ENCODE measurements at places on chromosomes 1 and 21.
A peak's percentile ranks its signal among the peaks of the same experiment; 100 is the strongest.

DNA sequence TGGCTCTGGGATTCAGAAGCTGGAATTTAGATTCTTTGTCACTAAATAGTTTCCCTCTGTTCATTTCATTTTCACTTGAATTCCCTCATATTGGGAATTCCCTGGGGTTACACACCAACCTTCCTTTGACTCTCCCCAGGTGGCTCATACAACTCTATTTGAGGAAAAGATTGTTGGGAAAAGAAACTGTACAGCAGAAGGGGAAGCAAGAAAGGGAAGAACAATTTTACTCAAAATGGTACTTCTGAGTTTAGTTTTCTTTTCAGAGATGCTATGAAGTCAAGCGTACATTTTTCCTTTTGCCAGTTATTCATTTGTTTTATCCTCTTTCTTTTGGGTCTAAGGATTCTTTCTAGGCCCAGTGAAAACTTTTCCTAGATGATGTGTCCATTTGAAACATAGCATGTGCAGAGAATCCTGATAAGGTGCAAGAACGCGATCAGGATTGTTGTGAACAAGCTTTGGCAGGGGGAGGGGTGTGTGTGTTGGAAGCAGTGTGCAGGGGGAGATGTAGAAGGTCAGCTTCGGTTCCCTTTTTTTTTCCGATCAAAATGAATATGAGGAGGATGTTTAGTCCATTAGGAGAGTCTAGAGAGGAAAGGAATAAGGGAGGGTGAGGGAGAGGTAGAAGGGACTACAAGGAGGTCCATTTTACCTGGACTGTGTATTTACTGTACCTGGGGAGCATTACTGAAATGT, 26.8 kb upstream of the CD1D start:
- DNase-seq = no peak

- no peak for DNase-seq
These were observed 1395.5 kb downstream of the PLA2G4A start for GRCh38 chr1:188224263-188224662.

DNA sequence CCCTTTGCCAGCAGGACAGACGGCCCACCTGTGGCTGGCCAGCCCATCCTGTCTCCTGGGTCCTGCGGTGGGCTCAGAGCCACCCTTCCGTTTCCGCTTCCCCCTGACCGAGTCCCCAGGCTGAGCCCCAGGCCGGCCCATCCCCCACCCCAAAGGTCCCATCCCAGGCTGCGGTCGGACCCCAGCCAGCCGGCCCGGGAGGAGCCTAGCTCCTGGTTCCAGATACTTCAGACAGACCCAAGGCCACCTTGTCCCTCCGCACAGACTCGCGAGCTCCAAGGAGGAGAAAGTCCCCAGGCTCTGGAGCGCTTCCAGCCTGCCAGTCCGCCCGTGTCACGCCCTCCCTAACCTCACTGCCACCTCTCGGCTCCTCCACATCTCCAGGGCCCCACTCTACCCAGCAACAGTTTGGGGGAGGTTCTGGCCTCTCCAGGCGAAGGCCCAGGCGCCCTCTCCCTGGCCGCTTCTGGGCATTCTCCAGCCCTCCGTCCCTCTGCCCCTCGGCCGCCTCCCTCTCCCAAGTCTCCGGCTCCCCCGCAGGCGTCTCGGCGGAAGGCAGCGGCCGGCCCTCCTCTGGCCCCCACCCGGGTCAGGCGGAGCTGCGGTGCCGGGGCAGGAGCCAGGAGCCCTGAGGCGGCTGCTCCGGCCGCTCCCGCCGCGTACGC, 835 bp downstream of the LRRN2 start:
- no peak for DNase-seq

DNA sequence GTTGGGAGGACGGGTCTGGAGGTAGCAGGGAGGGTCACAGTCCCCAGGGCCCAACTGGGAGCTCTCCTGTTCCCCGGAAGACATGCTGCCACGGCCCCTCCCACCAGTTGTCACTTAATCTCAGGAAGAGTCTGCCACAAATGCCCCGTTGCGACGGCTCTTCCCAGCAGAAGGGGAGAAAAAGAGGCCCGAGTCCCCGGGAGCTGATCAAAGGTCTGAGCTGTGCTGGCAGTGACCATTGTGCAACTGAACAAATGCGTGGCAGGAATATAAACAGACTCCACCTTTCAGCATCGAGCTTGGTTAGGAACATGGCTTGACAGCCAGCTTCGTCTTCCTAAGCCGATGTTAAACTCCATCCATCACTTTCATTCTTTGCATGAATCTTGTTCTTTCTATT, 27.8 kb upstream of the ZBTB21 start:
- DNase-seq = no peak

- no peak for DNase-seq
These were observed 31.9 kb downstream of the GNPAT start for GRCh38 chr1:231272880-231273279.

- no peak for DNase-seq
These were observed 336.0 kb upstream of the NFIA start for GRCh38 chr1:60746278-60746791.

GRCh38 chr1:32538887-32539583, at the start of gene ZBTB8A:
Gene ZBTB8A, plus strand, starts transcription at chr1:32539427. Its CDS starts 53,505 bp downstream, at chr1:32592932.
- DNase-seq = peak; percentile 32

- no peak for DNase-seq
These were observed at the start of gene DCDC2B for GRCh38 chr1:32208891-32209328. Gene DCDC2B, plus strand, starts transcription at chr1:32209089. Its CDS starts 5 bp downstream, at chr1:32209094.

GRCh38 chr1:197358959-197359358, 90.9 kb downstream of the CRB1 start:
- DNase-seq = no peak

DNA sequence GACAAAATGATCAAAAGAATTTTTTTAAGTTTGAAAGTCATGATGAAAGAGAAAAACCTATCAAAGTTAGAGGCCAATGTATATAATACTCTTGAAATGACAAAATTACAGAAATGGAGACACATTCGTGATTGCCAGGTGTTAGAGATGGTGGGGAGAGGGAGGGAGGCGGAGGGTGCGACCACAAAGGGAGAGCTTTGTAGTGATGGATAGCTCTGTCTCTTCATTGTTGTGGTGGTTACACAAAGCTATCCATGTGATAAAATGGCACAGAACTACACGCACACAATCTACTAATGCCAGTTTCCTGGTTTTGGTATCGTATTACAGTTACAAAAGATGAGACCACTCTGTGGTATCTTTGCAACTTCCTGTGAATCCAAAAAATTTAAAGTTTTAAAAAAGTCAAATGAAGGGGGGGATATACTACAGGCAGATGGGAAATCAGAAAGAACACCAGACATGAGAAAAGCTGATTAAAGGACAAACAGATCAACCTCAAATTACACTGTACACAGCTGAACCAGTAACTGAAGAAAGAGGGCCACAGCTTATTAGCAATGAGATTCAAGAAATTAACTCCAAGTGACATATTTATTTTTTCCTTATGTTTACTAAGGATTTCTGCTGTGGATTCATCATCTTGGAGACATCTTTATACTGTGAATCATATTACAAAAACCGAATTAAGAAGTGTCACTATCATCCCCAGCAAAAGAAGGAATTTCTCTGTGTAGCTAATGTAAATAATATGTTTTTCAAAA, 199.1 kb downstream of the SLC45A1 start:
- DNase-seq = no peak

DNA sequence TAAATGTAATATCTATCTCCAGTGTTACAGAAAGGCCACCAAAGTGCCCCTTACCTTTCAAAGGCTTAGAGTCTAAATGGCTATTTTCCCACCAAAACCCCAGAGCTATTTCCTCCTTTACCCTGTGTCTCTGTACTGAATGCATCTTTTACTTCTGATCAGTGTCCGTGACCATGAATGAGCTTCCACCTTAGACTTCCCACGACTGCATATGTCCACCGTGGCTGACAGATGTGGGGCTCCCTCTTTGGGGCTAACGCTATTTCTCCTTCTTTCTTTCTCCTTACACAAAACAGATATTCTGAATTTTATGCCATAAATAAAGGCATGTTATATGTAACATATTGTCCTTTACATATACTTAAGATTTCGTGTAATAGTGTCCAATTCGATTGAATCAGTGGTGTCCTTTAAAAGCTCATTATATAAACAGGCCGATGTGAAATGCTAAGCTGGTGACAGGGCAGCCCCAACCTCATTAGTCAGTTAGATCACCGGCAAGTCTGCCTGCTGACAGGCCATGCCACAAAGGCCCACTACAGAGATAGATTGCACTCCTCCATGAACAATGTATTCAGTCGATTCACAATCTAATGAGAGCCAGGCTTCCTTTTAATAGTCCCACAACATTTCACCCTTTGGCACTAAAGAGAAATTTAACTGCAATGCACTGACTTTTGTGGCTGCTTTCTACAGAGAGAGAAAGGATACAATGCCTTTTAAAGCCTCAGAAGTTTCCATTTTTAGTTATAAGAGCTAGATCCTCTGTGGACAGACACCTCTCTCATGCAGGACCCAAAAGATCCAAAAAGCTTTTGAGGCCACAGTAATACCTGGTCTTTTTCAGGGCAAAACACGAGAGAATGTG, 297.9 kb downstream of the PCP4 start:
- no peak for DNase-seq

DNA sequence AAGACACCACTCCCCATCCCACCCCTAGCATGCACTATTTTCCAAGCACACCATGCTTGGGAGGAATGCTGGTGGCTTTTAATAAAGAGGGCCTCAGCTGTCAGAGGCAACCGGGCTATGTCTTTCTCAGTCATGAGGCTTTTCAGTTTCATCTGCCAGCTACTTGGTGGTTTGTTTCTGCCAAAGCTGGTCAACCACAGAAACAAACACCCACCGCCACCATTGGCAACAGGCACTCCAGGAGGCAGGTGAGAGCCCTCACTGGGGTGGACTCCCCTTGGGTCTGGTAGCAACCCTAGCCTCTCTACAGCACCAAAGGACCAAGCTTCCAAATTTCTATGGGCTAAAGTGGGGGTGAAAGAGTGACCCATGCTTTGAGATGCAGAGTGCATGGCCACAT, 54.3 kb upstream of the CD1D start:
- DNase-seq = no peak

DNA sequence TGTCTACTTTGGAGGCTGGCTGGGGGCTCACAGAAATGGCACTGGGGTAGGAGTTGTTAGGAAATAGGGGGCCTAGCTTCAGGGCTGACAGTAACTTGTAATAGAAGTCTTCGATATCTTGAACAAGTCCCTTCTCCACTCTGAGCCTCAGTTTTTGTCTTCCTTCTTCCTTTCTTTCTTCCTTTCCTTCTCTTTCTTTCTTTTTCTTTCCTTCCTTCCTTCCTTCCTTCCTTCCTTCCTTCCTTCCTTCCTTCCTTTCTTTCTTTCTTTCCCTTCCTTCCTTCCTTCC, 12.9 kb downstream of the BTG2 start:
- DNase-seq = no peak

DNA sequence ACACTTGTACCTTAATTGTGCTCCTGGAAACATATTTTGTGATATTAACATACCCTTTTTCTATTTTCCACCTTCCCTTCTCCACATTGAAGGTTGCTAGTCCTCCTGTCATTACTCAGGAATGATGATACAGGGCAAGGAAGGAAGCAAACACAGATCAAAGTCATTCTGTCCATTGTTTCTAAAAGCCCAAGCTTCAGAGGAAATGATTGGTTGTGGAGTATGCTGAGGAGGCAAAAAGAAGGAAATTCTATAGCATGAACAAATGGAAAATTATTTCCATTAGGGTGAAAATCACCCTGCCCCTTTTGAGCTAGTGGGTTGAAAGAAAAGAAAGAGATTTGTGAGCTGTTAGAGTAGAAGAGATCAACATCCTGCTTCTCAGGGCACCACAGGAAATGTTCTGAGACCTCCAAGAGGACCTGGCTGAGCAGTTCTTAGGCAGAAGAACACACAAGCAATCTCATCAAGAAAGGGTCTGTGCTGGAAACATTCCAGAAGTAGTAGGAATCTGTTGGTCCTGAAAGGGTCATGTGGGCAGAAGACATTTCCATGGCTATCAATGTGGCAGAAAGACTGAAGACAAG, 29.0 kb upstream of the PRRX1 start:
- no peak for DNase-seq

- no peak for DNase-seq
These were observed 105.0 kb downstream of the SIM2 start for GRCh38 chr21:36803816-36804439.

DNA sequence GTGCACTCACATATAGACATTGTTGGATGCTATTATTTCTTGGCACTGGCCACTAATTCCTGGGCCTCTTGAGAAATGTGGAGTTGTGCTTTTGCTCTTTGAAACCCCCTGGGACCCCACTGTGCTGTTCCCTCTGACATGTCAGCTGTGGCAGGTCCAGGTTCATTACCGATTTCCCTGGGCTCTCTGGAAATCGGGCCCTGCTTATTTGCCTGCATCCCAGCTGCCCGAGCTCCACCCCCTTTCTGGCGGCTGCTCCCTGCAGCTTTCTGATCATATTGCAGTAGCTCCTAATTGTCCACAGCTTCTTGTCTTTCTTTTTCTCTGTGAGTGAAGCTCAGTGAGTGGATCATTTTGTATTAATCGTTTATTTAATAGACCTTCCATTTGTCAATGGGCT, 183.7 kb upstream of the FAM78B start:
- DNase-seq = no peak

DNA sequence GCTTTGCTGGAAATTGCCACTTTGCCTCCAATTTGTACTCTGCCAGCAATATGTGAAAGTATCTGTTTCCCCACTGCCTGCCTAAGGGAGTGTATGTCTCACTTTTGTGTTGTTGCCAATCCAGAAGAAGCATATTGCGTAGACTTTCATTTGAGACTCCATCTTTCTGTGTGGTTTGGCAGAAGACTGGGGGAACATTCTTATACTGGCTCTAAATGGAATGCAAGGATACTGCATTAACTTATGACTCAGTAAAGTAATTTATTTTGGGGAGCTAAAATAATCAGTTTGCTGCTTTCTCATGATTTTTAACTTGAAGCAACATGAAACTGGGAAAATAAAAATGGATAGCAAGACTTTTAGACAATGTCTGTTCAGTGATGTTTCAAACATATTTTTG, 107.7 kb upstream of the TMPRSS2 start:
- DNase-seq = no peak

DNA sequence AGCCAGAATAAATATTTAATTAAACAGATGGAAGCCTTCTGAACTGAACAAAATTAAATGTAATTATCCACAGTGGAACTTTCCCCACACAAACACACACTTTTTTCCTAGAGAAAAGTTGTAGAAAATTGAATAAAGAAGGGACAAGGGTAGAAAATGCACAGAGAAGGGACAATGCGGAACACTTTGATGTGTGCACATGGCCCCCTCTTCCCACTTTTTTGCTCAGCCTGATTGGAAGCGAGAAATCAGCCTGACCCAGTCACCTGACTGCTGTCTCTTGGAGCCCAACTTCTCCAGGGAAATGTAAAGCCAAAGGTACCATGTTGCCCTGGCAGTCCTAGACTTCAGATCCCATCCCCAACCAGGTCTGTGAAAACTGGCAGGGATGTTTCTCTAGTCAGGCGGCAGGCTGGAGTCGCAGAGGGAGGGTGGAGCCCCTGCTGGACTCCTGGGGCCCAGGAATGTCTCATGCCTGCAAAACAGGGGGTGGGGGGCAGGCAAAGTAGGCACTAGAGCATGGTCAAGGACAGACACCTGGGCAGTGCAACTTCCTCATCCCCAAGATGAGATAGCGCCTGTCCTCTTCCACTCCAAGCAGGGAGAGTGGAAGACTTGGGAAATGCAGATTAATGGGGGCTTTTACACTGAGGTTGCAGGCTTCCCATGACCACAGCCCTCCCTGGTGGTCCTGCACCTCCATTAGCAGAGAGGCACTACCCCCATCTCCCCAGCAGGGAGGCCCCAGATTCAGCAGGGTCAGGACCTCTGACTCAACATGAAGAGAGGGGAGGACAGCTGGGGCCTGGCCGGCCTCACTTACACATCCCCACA, 2.8 kb downstream of the CERS2 start:
- DNase-seq = no peak

- no peak for DNase-seq
These were observed 12.2 kb downstream of the ADSS2 start for GRCh38 chr1:244439391-244440032.
